ENCODE measurements at places on chromosomes 13 and 19.

DNA sequence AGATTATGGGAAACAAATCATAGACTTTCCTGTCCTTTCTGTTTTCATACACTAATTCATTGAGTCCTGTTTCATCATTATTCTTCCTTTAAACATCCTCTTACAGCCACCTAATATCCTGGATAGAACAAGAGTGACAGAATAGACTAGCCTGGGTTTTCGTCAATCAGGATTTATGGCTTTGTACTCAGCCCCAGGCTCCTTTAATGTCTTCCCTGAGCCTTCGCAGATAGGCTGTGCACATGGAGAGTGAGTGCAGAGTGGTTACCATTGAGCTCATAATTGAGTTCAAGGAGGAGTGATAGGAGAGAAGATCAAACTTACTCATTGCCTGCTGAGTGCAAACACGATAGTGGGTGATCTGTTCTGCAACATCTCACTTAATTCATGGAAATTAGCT is 304.9 kb downstream of the TDRD3 start:
- no peak for DNase-seq

- no peak for DNase-seq
These were observed 897.0 kb downstream of the SLITRK6 start for GRCh38 chr13:84902243-84902642.

GRCh38 chr13:27012482-27013197 is 159.0 kb downstream of the USP12 start:
- no peak for DNase-seq

GRCh38 chr13:98384739-98385138 is 192.2 kb downstream of the STK24 start:
- no peak for DNase-seq

DNA sequence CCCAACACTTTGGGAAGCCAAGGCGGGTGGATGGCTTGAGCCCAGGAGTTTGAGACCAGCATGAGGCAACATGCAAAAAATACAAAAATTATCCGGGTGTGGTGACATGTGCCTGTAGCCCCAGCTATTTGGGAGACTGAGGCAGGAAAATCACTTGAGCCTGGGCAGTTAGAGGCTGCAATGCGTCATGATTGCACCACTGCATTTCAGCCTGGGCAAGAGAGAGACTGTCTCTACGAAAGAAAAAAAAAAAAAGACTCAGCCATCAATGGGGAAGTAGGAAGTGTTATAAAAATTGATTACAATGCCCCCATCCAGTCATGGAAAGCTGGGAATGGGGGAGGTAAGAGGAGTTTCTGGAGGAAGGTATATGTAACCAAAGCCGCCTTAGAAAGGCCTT is 5.4 kb downstream of the TYK2 start:
- no peak for DNase-seq

- DNase-seq = peak; percentile 11
These were observed 1.1 kb downstream of the SHISA2 start for GRCh38 chr13:26050568-26051230.

DNA sequence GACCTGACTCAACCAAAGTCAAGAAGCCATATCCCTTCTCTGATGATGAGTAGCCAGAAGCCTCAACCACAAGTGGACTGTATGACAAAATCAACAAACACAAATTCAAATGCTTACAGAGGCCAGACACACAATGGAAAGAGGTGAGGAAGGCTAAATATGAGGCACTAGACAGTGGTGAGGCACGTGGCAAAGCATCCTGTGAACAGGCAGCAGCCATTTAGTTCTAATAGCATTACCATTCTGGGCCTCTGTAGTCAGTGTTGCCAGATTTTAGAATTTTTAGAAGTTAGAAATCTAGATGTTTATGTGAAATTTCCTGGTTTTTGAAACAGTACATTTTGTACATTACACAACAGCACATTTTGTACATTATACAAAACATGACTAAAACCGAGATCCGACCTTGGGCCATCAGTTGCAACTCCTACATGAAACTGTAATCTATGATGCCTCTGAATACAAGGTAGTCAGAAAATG is 403.3 kb downstream of the COG6 start:
- DNase-seq = no peak

DNA sequence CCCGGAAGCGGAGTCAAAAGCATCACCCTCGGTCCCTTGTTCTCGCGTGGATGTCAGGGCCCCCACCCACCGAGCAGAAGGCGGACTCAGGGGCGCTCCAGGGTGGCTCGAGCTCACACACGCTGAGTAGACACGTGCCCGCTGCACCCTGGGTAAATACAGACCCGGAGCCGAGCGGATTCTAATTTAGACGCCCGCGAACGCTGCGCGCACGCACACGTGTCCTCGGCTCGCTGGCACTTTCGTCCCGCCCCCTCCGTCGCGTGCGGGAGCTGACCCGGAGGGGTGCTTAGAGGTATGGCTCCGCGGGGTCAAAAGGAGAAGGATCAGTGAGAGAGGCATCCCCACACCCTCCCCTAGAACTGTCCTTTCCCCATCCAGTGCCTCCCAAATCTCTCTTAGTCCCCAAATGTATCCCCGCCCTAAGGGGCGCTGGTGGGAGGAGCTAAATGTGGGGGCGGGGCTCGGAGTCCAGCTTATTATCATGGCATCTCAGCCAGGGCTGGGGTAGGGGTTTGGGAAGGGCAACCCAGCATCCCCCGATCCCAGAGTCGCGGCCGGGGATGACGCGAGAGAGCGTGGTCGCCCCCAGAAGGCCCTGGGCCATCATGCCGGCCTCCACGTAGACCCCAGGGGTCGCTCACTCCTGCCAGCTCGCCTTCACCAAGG is 451 bp upstream of the ICAM5 start:
- DNase-seq = peak; percentile 69

GRCh38 chr19:8832132-8833021 is at the start of the genes MBD3L1 and ZNF558:
TSS of gene MBD3L1 (plus strand) at chr19:8832377. CDS start at chr19:8842679, 10,302 bp downstream.
TSS of gene ZNF558 (minus strand) at chr19:8832304. CDS start at chr19:8822659, 9,645 bp downstream.
- peak; percentile 99 for DNase-seq

GRCh38 chr13:80462037-80462436 is 121.1 kb upstream of the SPRY2 start:
- no peak for DNase-seq

- DNase-seq = no peak
These were observed 396.7 kb upstream of the GPC6 start for GRCh38 chr13:92829930-92830329.

DNA sequence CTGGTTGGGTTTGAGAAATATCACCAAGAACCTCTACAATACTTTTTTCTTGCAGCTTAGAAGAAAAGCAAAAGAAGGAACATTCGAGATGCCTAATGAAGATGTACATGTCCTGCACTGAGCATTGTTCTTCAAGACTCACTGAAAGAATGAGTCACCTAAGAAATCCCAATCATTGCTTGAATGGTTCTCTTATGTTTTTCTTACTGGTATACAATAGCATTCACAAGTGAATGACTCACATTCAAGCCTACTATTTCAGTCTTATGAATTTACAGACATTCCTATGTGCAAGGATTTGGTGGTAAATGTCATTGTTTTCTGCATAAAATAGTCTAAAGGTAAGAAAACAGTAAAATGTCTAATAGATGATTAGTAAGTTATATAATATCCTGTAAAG is 594.6 kb downstream of the PCDH9 start:
- no peak for DNase-seq

DNA sequence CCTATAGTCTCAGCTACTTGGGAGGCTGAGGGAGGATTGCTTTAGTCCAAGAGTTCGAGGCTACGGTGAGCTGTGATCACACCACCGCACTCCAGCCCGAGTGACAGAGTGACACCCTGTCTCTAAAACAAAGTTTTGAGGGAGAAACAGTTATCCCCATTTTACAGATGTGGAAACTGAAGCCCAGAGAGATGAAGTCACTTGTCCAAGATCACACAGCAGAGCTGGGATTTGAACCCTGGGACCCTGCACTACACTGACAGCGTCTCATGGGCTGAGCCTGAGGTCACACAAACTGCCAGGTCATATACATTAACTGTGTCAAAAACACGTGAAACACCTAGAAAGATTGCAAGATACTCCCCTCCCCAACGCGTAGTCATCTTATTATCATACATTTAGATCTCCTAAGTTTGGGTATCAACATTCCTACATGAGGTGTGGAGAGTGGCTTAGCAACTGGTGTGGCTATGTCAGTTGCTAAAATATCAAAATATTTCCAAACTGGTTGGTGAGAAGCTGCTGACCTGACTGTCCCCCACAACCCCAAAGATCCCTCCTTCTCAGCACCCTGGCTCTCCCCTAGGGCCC is 8.2 kb downstream of the FCGBP start:
- DNase-seq = no peak

DNA sequence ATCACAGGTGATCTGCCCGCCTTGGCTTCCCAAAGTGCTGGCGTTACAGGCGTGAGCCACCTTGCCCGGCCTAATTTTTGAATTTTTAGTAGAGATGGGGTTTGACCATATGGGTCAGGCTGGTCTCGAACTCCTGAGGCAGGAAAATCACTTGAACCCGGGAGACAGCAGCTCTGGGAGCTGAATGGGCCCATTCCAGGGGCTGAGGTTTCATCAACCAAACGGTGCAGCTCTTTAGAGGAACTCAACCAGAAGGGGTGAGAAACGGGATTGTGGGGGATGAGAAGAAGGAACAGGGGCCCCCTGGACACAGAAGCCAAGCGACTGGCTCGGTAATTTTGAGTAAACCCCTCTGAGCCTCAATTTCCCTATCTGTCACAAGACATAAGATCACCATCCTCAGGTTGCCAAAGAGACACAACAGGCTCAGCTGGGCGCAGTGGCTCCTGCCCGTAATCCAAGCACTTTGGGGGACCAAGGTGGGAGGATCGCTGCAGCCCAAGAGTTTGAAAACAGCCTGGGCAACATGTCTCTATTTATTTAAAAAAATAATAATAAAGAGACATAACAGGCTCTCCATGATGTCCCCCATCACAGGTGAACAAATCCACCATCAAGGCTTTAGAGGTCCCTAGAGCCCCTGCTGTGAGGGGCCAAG is 562 bp downstream of the IQCN start:
- DNase-seq = no peak

- no peak for DNase-seq
These were observed 18.8 kb upstream of the GTF2F2 start for GRCh38 chr13:45101327-45102018.

GRCh38 chr13:23771956-23772355 is 117.2 kb downstream of the MIPEP start:
- no peak for DNase-seq

- no peak for DNase-seq
These were observed 47.9 kb upstream of the ZNRF4 start for GRCh38 chr19:5407356-5407755.

DNA sequence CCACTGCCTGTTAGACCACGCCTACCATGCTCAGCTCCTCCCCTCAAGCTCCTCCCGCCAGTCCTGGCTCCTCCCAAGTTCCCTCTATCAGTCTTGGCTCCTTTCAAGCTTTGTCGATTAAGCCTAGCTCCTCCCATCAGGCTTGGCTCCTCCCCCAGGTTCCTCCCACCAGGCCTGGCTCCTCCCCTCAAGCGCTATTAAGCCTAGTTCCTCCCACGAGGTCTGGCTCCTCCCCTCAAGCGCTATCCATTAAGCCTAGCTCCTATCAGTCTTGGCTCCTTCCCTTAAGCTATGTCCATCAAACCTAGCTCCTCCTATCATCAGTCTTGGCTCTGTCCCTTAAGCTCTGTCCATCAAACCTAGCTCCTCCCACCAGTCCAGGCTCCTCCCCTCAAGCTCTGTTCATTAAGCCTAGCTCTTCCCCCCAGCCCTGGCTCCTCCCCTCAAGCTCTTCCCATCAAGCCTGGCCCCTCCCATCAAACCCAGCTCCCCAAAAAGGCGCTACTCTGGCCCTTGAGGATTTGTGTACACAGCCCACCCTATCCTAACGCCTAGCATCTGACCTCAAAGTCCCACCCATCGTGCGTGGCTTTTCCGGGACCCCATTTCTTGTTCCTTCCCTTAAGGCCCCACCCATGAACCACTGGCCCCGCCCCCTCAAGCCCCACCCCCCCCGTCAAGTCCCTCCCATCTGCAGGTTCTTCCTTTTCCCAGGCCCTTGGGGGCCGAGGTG is 10.0 kb downstream of the CAMSAP3 start:
- DNase-seq = no peak

GRCh38 chr19:38293281-38293680 is 10.8 kb upstream of the C19orf33 start:
- no peak for DNase-seq

DNA sequence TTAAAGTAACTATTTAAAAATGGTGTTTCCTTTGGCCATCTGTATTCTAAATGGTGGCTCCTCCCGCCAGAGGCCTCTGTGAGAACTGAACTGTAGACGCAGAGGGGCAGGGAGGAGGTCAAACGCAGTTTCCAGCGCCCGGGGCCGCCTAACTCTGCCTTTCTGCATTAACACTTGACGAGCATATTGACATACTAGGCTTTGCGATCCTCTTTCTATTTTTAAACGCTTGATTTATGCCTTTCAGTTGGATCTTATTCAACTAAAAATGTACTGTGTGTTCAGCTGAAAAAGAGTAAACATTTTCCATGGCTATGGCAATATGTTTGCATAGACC is 74.7 kb downstream of the SPACA7 start:
- no peak for DNase-seq

GRCh38 chr13:76888421-76888820 is 2.2 kb upstream of the KCTD12 start:
- no peak for DNase-seq

GRCh38 chr19:41195675-41196497 is 2.9 kb downstream of the CYP2S1 start:
- DNase-seq = no peak

DNA sequence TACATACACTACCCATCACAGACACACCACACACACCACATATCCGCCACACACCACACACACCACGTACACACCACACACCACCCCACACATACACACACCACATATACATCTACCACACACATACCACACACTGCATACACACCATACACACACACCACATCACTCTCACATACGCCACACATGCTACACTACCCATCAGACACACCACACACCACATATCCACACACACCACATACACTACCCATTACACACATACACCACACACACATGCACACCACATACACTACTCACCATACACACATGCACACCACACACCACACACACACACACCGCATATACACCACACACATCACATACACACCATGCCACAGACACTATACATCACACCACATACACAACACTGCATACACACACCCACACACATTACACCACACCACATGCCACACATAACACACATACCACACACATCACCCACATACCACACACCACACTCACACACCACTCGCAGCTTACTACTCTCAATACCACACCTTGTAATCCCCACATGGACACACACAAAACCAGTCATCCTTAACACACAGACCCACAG is 9.5 kb downstream of the ERFL start:
- no peak for DNase-seq

- no peak for DNase-seq
These were observed 6.4 kb downstream of the POGLUT2 start for GRCh38 chr13:102792396-102792795.
